Activated T-helper 1 cell treated with Interleukin-2 at 50 U/mL for 16 hours (primary cell): ENCODE measurements at places on chromosomes 11 and 22.
A peak's percentile ranks its signal among the peaks of the same experiment; 100 is the strongest.

DNA sequence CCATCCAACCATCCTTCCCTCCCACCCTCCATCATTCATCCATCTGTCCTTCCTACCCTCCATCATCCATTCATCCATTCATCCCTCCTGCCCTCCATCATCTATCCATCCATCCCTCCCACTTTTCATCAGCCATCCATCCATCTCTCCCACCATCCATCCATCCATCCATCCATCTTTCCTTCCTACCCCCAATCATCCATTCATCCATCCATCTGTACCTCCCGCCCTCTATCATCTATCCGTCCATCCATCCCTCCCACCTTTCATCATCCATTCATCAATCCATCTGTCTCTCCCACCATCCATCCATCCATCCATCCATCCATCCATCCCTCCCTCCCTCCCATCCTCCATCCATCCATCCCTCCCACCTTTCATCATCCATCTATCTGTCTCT, 968.8 kb downstream of the BRD1 start:
- no peak for DNase-seq

GRCh38 chr22:38782402-38783094, 11.4 kb downstream of the DNAL4 start:
- no peak for DNase-seq

DNA sequence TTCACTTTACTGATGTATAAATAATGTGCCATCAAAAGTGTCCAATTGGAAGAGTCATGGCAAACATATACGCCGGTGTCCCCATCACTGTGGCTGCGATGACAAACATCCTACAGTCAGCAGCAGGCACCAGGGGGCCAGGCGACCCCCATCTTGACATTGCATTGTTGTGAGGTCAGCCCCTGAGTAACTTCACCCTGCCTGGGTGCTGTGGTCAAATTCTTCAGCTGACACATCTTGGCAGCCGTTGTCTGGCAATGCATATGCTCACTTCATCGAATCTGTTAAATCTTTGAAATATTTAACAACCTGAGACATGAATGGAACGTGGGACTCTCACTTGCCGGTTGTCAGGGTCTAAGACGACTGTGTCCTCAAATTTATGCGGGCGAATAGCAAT, 430.9 kb downstream of the BRD1 start:
- DNase-seq, result no peak

DNA sequence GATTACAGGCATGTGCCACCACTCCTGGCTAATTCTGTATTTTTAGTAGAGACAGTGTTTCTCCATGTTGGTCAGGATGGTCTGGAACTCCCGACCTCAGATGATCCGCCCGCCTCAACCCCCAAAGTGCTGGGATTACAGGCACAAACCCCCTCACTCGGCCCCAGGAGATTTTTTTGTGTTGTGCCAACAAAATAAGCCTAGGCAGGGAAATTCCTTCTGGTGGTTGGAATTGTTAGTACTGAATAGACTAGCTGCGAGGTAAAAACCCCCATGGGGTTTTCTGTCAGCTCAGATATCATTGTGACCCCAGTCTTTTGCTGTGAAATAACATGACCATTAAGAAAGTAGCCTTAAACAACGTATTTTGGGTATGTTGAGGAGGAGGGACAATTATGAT, 144.9 kb downstream of the BCR start:
- DNase-seq, result no peak

DNA sequence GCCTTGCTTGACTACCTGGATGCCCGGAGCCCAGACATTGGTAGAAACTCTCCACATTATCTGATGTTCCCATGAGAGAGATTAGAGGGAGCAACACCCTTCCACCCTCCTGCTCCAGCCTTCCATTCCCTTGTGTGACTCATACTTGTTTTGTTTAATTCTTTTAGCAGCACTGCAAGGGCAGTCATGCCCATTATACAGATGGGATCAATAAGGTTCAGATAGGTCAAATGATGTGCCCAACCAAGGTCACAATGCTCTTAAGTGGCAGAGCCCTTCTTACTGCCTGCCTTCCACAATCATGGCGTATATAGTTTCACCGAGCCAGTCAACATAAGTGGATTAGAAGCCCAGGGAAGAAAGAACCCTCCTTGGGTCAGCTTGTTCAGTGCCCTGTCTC, 6.6 kb upstream of the CCDC134 start:
- no peak for DNase-seq

DNA sequence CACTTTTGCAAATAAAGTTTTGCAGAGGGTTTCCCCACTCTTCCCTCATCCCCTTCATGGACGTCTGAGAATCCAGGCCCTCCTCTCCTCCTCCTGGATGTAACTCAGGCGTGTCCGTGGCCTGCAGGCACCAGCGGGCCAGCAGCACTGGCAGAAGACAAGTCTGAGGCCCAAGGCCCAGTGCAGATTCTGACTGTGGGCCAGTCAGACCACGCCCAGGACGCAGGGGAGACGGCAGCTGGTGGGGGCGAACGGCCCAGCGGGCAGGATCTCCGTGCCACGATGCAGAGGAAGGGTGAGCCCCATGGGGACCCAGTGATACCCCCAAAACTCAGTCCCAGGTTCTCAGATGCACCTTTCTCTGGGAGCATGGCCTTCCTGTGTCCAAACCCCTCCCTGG, 14.4 kb downstream of the TUB start:
- no peak for DNase-seq

DNA sequence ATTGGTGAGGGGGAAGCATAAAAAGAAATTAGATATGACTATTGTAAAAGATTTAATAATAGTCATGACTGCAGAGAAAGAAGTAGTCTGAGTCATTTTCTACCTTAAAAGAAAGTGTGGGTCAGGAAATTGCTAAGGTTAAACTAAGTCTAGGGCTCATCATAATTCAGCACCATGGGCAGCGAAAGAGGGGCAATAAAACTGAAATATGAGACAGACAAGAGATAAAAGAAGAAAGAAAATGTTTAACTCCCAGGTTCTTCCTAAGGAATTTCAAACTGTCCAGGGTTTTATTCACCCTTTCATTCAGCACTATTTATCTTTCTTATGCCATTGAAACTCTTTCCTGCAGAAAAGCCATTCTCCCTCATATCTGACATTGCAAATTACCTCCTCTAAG, 114.4 kb upstream of the API5 start:
- DNase-seq, result no peak

DNA sequence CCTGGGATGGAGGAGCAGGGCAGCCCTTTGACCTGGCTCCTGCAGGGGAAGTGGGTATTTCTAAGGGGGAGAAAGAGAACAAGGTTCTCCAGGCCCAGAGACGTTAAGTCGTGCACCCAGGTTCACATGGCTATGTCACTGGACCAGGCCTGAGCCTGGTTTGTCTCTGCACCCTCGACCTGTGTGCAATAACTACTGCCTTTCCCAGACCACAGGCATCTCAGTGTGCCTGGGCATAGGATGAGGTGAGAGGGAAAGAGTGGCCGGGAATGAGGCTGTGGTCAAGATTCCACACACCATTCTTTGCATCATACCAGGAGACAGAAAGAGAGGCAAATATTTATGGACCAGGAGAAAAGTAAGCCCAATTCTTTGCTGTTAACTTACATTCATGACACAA, 66.8 kb downstream of the PRR5L start:
- no peak for DNase-seq

DNA sequence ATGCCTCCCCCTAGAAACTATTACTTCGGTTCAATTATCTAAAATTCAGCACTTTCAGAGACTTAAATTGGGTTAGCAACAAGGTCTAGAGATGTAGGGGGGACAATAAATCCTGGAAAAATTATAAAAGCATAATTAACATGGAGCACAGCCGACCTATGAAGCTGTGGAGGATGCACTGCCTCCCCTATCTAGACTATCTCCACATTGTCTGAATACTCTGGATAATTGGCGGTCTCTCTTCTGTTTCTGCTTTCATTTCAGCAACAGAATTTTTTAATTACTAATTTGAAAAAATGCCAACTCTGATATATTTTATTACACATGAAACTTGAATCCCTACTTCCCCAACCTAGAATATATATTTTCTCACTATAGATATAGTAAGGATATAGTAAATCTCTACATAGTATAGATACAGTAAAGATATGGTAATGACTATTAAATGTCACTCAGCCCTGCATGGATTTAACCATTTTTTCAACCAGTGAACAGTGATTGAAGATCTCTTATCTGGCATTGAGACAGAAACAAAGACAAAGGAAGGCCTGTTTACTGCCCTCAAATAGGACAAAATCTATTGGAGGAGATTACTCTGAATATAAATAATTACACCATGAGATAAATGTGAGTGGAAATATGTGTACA, 157.6 kb downstream of the BLID start:
- no peak for DNase-seq

GRCh38 chr11:47857892-47858543, 9.9 kb upstream of the NUP160 start:
- DNase-seq, result no peak

DNA sequence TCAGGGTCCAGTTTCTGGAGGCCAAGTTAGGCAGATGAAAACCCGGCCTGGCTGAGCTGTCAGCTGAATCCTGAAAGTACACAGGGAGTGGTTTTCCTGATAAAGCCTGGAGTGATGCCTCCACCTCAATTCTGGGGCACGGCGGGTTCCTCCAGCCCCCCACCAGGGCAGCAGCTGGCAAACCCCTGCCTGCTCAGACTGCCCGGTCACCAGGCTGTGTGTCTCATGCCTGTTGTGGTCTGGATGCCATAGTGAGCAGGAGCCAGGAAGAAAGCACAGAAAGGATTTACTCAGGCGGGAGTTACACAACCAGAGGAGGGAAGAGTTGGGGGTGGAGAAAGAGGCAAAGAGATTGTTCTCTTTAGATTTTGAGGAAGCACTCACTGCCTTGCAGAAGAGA, 119.9 kb upstream of the RASSF10 start:
- DNase-seq, result no peak

GRCh38 chr11:58576887-58577471, 1.3 kb upstream of the LPXN start:
- DNase-seq, result no peak

GRCh38 chr11:15307619-15308024, 192.9 kb downstream of the INSC start:
- no peak for DNase-seq

GRCh38 chr22:40031766-40032470, 37.2 kb downstream of the FAM83F start:
- no peak for DNase-seq

- DNase-seq, result no peak
Observed at GRCh38 chr11:17762309-17762974, 27.9 kb downstream of the KCNC1 start.

- no peak for DNase-seq
Observed at GRCh38 chr11:67264877-67265632, 1.2 kb upstream of the GRK2 start.

GRCh38 chr11:128146926-128147605, 440.3 kb downstream of the ETS1 start:
- no peak for DNase-seq

DNA sequence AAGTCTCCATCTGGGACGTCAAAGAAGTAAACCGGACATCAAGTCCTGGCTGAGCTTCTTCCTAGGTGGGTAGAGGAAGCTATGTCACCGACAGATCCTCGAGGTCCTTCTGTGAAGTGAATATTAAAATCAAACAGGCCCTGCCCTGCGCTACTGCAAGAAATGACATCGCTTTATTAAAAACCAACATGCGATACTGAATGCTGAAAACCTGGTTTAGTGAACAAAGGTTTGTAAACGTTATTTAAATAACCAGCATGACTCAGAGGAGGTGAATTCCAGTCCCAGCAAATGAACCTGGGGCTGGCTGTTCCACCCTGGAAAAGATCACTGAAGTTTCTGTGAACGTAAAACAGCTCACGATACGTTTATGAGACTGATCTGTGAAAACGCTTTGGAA, 645 bp downstream of the RTCB start:
- no peak for DNase-seq

- DNase-seq, result no peak
Observed at GRCh38 chr11:104968355-104968855, at the start of gene CASP4. Gene CASP4, minus strand, starts transcription at chr11:104968574. Its CDS starts 49 bp downstream, at chr11:104968525.

GRCh38 chr11:58934945-58935513, 4.3 kb upstream of the GLYATL1 start:
- DNase-seq, result no peak

GRCh38 chr22:46150655-46151477, 540 bp downstream of the PPARA start:
- DNase-seq, result peak; percentile 35

GRCh38 chr11:35083181-35083430, 55.9 kb upstream of the CD44 start:
- no peak for DNase-seq

GRCh38 chr11:83241291-83241946, 44.7 kb downstream of the CCDC90B start:
- no peak for DNase-seq

DNA sequence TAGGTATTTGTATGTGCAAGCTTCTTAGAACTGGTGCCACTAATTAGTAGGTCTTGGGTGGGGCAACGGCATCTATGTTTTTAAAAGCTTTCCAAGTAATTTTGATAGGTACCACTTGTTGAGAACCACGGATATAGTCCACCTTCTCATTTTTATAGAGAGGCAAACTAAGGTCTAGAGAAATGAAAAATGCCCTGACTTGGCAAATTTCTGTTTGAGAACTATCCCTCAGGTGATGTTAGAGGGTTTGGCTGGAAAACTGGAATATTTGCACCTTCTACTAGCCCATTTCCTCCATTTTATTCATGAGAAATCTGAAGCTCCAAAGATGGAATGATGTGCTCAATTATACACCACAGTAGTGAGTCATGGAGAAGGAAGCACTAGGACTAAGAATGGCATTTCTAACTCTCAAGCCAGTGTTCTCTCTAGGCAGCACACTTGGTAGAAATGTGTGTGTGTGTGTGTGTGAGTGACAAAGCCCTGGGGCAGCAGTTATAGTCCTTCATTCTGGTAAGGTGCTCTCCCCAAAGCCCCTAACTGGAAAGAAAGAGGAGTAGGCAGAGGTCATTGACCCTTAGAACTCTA, 1.8 kb upstream of the TMEM86A start:
- no peak for DNase-seq
